CD4-positive, alpha-beta memory T cell (primary cell): ENCODE measurements at places on chromosomes 3 and 15. TPM values are rescaled to one million over a fixed set of nuclear protein-coding genes. Genes with fewer than 3 reads are reported as not detected.

- H3K27ac ChIP-seq: no peak overlapping the region
- H3K27me3 ChIP-seq: no peaks in the 10 kb centered on the region
- DNase-seq: no peak
- H3K36me3 ChIP-seq: no peaks in the 10 kb centered on the region
- H3K4me3 ChIP-seq: no peak overlapping the region
Measured at GRCh38 chr3:85264381-85264780, 305.6 kb downstream of the CADM2 start.

DNA sequence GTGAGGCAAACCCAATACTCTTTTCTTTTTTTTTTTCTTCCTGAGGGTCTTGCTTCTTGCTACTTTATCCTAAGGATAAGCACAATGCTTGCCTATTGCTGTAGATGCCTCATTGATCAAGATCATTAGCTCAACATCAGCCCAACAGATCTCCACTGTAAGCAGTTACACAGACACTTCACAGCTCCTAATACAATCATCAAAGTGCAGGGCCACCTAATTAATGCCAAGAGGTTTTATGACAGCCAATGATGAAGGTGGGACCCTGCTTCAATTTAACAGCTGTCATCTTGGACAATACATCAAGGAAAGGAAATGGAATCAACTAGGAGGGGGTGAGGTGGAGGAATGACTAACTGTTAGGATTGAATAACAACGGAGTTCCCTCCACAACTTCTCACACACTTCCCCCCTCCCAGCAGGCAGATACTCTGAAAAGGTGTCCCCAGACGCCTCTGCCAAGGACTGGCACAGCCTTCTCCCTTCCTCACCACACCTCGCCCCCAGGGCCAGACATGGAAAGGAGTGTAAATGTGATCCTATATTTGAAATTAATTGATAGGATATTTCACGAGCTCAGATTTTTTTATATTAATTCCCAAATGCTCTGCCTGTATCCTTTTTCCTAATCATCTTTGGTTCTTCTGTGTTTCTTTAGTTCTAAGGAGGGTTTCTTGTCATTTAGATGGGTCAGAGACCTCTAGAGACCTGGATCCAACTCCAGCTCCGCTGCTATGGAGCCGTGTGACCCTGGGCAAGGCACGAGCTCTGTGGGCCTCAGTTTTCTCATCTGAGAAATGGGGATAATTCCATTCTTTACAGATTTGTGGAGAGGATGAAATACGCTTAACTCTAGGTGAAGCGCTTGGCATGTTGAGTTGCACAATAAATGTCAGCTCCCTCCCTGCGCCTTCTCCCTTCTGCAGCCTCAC lies 1.2 kb downstream of the DCLK3 start:
- no peaks in the 10 kb centered on the region for H3K4me1 ChIP-seq
- H3K27me3 ChIP-seq: peaks cover 17% of the 10 kb centered on the region
- no peak overlapping the region for H3K4me3 ChIP-seq
- H3K27ac ChIP-seq: no peak overlapping the region

GRCh38 chr15:51277101-51277500 lies 61.3 kb downstream of the CYP19A1 start:
- no peaks in the 10 kb centered on the region for H3K4me1 ChIP-seq
- DNase-seq: no peak
- H3K27ac ChIP-seq: no peak overlapping the region
- no peak overlapping the region for H3K4me3 ChIP-seq

PSMA4 gene
- polyA plus RNA-seq: 279 TPM

- H3K4me3 ChIP-seq: no peak overlapping the region
- H3K4me1 ChIP-seq: no peaks in the 10 kb centered on the region
- H3K27me3 ChIP-seq: no peaks in the 10 kb centered on the region
- no peak overlapping the region for H3K27ac ChIP-seq
Measured at GRCh38 chr3:25037049-25037547, 391.0 kb upstream of the RARB start.

LPCAT4 gene
- polyA plus RNA-seq: 23.4 TPM

DNA sequence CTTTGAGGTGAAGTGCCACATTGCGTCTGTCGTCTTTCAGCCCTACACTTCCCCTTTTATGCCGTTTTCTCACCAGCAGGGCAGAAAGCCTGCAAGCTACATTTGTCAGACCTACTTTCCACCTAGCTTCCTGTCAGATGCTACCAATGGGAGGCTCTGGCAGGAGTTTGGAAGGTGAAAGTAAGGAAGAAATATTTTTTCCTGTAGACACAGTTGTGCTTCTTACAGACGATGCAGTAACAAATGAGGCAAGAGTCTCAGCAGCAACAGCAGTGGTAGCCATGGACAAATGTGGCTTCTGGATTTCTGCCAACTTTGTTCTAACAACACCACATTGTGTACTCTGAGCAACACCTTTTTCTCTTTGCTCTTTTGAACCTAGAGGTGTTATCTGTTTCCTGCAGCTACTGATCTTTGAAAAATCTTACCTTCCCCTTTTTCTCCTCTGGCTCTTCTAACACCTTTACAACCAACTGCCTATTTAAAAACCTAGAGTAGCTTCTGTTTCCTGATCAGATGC lies 70.6 kb upstream of the STT3B start:
- H3K27ac ChIP-seq: peak overlapping the region; percentile 45
- peak; percentile 88 for DNase-seq
- H3K4me1 ChIP-seq: peaks cover 68% of the 10 kb centered on the region
- H3K4me3 ChIP-seq: peak overlapping the region; percentile 51
- H3K27me3 ChIP-seq: no peaks in the 10 kb centered on the region

DNA sequence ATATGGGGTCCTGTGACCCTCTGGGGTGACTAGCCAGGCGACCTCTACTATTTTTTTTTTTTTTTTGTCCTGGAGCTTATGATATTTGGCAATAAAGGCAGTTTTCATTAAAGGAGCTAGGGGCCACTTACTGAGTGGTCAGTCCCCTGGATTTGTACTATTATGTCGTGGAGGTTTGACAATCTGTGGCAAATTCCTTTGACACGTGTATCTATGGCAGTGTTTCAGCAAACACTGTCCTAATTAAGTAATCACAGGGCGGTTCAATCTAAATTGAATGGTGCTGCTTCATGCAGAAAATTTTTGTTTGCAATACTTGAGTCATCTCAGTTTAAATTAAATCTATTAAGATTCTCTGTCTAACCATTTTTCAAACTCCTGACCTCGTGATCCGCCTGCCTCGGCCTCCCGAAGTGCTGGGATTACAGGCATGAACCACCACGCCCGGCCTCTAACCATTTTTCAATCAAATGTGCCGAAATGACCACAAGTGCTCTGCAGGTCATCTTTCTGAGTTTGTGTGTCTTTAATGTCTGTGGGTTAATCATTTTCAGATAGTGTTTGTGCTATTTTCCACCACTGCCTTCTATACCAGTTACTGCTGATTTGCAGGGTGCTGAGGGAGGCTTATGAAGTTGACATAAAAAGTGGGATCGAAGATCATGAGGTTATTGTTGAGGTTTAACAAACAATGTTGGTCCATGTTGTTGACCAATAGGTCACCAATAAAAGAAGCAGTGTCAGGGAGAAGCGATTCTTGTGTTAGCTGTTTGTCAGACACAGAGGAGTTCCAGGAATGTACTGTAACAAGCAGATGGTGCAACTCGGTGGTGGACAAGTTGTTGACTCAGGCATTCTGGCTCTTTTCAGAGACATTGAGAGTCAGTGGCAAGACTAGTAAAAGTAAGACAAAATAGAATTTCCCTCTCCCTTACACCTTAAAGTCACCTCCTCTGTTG lies 18.6 kb upstream of the SLC2A2 start:
- no peak overlapping the region for H3K27ac ChIP-seq
- no peaks in the 10 kb centered on the region for H3K36me3 ChIP-seq
- H3K27me3 ChIP-seq: no peaks in the 10 kb centered on the region
- no peak overlapping the region for H3K4me3 ChIP-seq

DNA sequence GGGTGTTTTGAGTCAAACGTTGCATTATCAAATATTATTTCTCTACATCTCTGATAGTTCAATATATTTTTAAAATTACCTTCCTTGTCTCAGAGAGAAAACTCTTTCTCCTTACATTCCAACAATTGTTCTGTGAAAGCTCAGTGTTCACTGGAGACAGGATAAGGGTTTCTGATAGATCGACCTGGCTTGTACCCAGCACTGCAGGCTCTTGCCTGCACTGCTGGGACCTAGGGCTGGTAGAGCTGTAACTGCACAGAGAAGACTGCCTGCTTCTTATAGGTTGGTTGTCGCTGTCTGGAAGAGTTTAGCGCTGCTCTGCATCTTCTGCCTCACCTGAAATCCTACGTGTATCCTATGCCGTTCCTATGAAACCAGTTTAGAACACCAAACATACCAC lies 249.9 kb upstream of the LRTM1 start:
- DNase-seq: no peak
- no peaks in the 10 kb centered on the region for H3K36me3 ChIP-seq
- no peaks in the 10 kb centered on the region for H3K4me1 ChIP-seq
- H3K27me3 ChIP-seq: no peaks in the 10 kb centered on the region
- H3K27ac ChIP-seq: no peak overlapping the region
- H3K4me3 ChIP-seq: no peak overlapping the region
